HT1080 (cell line): ENCODE measurements at places on chromosomes 12 and 14. TPM values are rescaled to one million over a fixed set of nuclear protein-coding genes. Genes with fewer than 3 reads are reported as not detected.

The ADAMTS20 gene
- total RNA-seq = 0.03 TPM in 1 of 2 replicates, not detected in the other

The EML5 gene
- 1.5 and 2.0 TPM in 2 replicates for total RNA-seq

DNA sequence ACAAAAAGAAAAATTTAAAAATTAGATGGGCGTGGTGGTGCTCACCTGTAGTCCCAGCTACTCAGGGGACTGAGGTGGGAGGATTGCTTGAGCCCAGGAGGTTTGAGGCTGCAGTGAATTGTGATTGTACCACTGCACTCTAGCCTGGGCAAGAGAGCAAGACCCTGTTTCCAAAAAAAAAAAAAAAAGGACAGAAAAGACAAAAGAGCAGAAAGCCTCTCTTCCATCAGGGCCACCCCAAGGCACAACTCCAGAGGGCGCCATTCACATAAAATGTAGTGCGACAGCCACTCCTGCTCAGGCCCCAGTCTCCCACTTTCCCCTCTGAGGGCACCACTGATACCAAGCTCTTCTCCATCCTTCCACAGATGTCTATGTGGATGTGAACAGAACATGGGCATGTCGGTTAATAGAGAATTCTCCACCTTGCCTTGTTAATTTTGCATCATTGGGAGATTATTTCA, 41.8 kb downstream of the DGLUCY start:
- no peak for DNase-seq

- no peak for DNase-seq
These were observed 25.8 kb downstream of the ERG28 start for GRCh38 chr14:75634848-75635247.

DNA sequence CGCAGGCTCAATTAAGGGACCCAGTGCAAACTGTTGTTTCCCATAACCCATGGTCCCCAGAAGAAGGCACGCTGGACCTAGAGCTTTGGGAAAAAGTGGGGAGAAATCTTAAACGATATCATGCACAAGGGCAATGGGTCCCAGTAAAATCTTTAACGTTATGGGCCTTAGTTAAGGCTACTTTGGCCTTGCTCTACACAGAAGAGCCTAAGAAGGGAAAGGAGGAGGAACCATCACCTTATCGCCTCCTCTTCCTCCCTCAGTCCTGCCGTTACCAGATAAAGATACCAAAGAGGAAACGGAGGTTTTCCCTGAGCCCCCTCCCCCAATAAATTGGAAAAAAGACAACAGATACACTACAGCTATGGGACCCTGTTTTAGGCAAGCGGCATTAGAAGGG, 116.9 kb downstream of the PPHLN1 start:
- DNase-seq = no peak

DNA sequence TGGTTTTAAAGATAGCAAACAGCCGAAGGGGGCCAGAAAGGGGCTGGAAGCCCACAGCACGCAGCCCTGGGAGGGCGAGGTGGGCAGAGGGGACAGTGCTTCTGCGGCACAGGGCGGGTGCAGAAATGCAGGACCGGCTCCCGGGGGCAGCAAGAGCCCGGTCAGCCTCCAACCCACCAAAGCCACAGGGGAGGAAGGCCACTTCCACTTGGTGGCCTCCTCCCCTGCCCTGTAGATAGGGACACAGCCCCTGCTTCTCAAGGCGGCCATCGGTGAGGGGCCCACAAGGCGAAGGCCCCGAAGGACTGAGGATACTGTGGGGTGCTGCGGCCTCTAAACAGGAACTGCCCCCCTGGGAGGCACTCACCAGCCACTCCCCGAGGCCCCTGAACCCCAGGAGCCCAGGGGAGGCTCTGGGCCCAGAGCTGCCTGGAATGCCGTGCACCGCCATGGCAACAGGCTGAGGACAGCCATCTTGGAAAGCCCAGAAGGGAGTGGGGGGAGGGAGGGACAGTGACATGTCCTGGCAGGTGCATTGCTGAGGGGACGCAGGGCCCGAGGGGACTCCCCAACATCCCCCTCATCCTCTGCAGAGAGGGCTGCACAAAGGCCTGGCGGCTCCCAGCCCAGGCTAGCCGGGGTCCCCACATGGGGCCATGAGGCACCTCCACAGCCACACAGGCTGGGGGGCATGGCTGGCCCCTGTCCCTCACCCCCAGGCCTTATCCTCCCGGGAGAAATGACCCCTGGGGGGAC, 114.7 kb downstream of the NCOR2 start:
- DNase-seq = no peak
